ENCODE measurements at places on chromosomes 1 and 21.

DNA sequence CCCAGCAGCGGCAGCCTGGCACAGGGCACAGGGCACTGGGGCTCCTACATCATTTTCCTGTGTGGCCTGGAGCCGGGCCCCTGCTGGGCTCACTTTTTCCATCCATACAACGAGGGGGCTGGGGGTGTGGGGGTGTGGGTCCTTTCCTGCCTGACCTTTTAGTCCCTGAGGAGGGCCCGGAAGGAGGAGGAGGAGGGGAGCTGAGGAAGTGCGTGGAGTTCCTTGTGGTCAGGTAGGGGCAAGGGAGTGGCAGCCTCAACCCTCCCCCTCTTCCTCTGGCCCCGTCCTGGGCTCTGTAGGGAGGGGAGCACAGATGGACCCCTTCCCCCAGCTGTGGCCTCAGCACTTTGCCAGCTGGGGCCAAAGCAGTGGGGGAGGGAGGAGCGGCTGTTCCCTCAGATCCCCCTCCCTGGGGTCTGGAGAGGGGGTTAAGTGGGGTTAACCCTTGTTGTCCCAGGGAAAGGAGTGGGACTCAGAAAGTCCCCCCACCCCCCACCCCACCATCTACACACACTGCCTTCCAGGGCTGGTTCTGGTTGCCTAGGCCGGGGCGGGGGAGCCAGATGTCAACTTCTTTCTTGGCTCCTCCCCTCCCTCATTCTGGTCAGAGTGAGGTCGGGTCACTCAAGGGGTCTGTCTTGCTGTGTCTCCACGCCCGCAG, 5.7 kb downstream of the NTRK1 start:
- H3K4me3 ChIP-seq, result no peak overlapping the region
- H3K27ac ChIP-seq, result no peak overlapping the region
- no peak for DNase-seq
- H3K36me3 ChIP-seq, result no peaks in the 10 kb centered on the region
- H3K4me1 ChIP-seq, result peaks cover 10% of the 10 kb centered on the region

DNA sequence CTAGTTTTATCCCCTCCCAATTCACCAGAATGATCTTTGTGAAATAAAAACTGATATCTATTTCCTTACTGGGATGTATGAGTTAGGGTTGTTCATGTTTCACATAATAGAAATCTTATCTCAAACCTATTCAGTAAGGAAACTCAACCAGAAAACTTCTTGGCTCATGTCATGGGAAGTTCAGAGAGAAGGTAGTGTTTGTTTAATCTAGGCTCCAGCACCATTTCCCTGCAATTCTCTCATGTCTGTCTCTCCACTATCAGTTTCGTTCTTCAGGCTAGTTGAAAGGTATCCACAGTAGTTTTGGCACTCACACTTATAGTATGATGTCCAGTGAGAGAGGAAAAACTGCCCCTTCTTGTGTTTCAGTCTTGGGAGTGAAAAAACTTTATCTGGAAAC, 34.6 kb upstream of the UHMK1 start:
- H3K27ac ChIP-seq, result no peak overlapping the region
- H3K4me3 ChIP-seq, result no peak overlapping the region
- H3K27me3 ChIP-seq, result peaks cover 14% of the 10 kb centered on the region

DNA sequence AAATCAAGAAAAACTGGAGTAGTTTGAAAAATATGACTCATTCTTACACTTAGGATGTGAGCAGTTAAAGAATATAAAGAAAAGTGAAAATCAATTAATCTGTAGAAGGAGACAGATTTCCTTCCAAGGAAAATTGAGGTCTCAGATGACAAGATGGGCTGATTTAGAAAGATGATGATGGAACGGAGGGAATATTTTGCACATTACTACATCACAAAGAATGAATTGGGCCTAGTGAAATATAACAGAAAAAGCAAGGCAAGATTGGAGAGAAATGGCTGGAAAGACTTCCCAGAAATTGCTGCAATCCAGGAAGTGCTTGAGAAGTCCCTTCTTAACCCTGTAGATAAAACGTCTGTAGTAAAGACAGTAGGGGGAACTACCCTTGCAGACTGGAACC, 169.1 kb upstream of the SYT6 start:
- no peaks in the 10 kb centered on the region for H3K27me3 ChIP-seq
- no peak overlapping the region for H3K4me3 ChIP-seq
- peaks cover 35% of the 10 kb centered on the region for H3K4me1 ChIP-seq
- H3K27ac ChIP-seq, result no peak overlapping the region
- no peaks in the 10 kb centered on the region for H3K36me3 ChIP-seq
- no peak for DNase-seq

DNA sequence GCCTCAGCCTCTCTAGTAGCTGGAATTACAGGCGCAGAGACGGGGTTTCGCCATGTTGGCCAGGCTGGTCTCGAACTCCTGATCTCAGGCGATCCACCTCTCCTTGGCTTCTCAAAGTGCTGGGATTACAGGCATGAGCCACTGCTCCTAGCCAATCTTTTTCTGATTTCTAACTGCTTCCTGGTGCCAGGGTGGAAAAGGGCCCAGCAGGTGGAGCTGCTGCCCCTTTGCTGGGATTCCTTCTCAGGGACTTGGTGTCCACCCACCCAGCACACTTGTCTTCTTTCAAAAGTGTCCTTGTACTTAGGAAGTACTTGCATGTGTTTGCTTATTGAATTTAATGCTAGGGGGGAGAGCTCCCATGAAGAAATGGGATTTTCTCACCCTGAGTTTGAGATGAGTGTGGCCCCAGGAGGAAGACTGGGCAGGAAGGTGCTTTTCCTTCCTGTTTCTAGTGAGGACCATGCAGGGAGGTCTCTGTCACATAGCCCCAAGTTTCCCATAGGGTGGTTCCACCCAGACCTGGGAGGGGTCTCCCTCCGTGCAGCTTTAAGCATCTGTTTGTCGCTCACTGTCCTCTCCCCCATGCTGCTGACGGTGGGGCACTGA, 14.2 kb downstream of the UTP11 start:
- H3K27me3 ChIP-seq, result no peaks in the 10 kb centered on the region
- peaks cover 16% of the 10 kb centered on the region for H3K36me3 ChIP-seq
- peaks cover 29% of the 10 kb centered on the region for H3K4me1 ChIP-seq
- no peak overlapping the region for H3K27ac ChIP-seq

- no peak overlapping the region for H3K27ac ChIP-seq
- no peaks in the 10 kb centered on the region for H3K4me1 ChIP-seq
- no peak for DNase-seq
- peaks cover 5% of the 10 kb centered on the region for H3K27me3 ChIP-seq
Measured at GRCh38 chr1:167532964-167533824, 14.9 kb upstream of the CD247 start.

DNA sequence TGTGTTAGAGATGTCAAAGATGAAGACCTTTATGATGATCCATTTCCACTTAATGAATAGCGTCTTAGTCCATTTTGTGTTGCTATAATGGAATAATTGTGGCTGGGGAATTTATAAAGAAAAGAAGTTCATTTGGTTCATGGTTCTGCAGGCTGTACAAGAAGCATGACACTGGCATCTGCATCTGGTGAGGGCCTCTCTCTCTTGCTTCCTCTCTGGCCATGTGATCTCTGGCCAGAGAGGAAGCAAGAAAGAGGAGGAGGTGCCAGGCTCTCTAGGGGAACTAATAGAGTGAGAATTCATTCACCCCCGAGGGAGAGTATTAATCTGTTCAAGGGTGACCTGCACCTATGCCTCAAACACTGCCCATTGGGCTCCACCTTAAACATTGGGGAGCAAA, 242.8 kb downstream of the DISC1 start:
- peaks cover 34% of the 10 kb centered on the region for H3K4me1 ChIP-seq
- H3K27ac ChIP-seq, result no peak overlapping the region
- H3K4me3 ChIP-seq, result no peak overlapping the region
- no peaks in the 10 kb centered on the region for H3K36me3 ChIP-seq
- DNase-seq, result no peak

DNA sequence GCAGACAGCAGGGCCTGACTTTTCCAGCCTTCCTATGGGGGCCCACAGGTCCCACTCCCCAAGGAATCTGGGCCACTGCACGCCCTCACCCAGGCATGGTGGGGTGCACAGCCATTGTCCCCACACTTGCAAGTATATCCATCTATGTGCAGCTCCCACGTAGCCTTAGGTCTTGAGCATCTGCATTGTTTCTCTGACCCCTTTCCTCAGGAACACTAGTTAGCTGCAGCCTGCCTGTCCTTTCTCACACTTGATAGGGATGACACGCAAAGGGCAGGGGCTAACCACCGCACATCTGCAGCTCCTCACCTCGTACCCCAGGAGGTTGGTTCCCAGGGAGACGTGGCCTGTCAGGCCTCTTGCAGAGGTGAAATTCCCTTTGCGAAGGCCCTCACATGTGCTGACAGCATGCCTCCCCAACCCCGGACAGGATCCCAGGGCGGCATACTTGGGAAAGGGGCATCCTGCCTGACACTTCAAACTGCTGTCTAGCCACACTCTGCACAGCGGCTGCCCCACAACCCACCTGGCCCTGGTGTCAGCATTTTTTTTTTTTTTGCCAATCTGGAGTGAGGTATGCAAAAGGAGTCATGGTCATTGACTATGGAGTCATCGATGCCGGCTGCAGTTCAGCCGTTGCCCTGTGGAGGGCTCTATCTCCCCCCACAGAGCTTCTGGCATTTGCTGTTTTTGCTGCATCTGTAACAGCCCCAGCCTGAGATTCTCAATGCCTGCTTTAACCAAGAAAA, 5.0 kb downstream of the JMJD4 start:
- DNase-seq, result no peak
- H3K4me1 ChIP-seq, result peaks cover 30% of the 10 kb centered on the region
- H3K27me3 ChIP-seq, result peaks cover 2% of the 10 kb centered on the region
- peaks cover 5% of the 10 kb centered on the region for H3K36me3 ChIP-seq

DNA sequence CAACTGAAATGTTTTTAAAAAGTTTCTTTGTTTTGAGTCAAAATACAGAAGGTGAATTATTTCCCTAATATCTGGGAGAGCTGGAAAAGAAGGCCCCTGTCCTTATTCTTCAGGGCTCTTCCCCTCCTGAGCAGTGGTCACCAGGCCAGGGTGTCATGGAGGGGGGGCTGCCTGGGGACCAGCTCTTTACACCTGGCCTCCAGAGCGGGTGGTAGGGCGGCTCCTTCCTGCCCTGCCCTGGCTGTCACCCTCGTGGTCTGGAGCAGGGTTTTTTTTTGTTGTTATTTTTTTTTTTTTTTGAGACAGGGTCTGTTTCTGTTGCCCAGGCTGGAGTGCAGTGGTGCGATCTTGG, 6.6 kb downstream of the SKI start:
- peak overlapping the region; percentile 97 for H3K4me3 ChIP-seq
- H3K36me3 ChIP-seq, result peaks cover 2% of the 10 kb centered on the region
- peaks cover 83% of the 10 kb centered on the region for H3K4me1 ChIP-seq
- H3K27me3 ChIP-seq, result no peaks in the 10 kb centered on the region
- no peak for DNase-seq

GRCh38 chr1:186308264-186309060, 66.6 kb downstream of the TPR start:
- H3K27me3 ChIP-seq, result no peaks in the 10 kb centered on the region
- H3K4me1 ChIP-seq, result no peaks in the 10 kb centered on the region
- H3K27ac ChIP-seq, result no peak overlapping the region
- H3K36me3 ChIP-seq, result peaks cover 5% of the 10 kb centered on the region
- no peak overlapping the region for H3K4me3 ChIP-seq

- no peaks in the 10 kb centered on the region for H3K36me3 ChIP-seq
- no peaks in the 10 kb centered on the region for H3K4me1 ChIP-seq
- H3K4me3 ChIP-seq, result no peak overlapping the region
- no peak overlapping the region for H3K27ac ChIP-seq
- DNase-seq, result no peak
- H3K27me3 ChIP-seq, result peaks cover 14% of the 10 kb centered on the region
Measured at GRCh38 chr1:107946794-107947193, 18.2 kb downstream of the VAV3 start.

DNA sequence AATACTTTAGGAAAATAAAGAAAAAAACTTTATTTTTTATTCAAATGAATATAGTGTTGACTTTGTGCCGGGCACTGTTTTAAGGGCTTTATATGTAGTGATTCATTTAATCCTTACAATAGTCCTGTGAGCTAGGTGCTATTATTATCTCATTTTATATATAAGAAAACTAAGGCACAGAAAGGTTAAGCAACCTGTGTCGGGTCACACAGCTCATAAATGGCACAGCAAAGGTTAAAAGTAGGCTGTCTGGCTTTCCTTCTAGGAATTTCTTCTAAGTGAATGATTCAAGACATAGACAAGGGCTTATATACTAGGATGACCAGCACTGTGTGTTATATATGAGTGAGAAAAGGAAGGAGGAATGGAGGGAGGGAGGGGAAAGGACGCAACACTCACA, 35.4 kb downstream of the SEC16B start:
- peaks cover 26% of the 10 kb centered on the region for H3K36me3 ChIP-seq
- no peaks in the 10 kb centered on the region for H3K4me1 ChIP-seq
- H3K27ac ChIP-seq, result no peak overlapping the region
- no peaks in the 10 kb centered on the region for H3K27me3 ChIP-seq
- H3K4me3 ChIP-seq, result no peak overlapping the region

GRCh38 chr1:41420860-41421259, 59.6 kb downstream of the FOXO6 start:
- H3K27me3 ChIP-seq, result peaks cover 2% of the 10 kb centered on the region
- no peak overlapping the region for H3K4me3 ChIP-seq
- H3K36me3 ChIP-seq, result no peaks in the 10 kb centered on the region
- H3K27ac ChIP-seq, result no peak overlapping the region
- H3K4me1 ChIP-seq, result peaks cover 14% of the 10 kb centered on the region
- DNase-seq, result no peak

DNA sequence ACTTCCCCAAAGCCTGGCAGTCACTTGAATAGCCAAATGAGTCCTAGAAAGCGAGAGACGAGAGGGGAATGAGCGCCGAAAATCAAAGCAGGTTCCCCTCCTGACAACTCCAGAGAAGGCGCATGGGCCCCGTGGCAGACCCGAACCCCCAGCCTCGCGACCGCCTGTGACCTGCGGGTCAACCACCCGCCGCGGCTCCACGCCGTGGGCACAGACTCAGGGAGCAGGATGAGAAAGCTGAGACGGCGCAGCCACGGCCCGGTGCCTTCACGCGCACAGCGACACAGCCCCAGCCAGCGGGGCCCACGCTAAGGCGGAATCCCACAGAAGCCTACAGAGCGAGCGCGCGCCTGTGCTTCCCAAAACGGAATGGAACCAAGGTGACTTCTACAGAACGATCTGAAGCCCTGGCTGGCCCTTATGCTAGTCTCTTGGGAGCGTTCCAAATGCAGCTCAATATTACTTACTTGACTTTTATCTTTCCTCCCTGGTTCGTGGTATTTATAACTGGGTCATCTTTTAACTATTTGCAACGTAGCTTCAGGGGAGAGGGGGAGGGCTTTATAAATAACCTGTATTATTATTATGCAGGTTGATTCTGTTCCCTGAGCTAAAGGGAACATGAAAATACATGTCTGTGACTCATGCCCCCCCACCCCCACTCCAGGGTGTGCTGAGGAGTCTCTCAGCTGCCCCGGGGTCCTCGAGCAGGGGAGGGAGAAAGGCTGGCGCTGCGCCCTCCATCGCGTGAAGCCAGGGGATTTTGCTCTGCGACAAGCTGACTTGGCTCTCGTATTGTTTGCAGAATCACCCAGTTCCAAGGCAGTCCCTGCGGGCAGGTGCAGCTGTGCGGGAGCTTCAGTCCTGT, 1.7 kb downstream of the TSPEAR start:
- peaks cover 70% of the 10 kb centered on the region for H3K27me3 ChIP-seq
- peaks cover 18% of the 10 kb centered on the region for H3K4me1 ChIP-seq
- H3K4me3 ChIP-seq, result no peak overlapping the region
- H3K36me3 ChIP-seq, result peaks cover 1% of the 10 kb centered on the region
- H3K27ac ChIP-seq, result no peak overlapping the region
- peak; percentile 78 for DNase-seq

GRCh38 chr1:12338017-12338416, 108.2 kb downstream of the VPS13D start:
- H3K36me3 ChIP-seq, result peaks cover 25% of the 10 kb centered on the region
- no peak for DNase-seq
- H3K27me3 ChIP-seq, result no peaks in the 10 kb centered on the region
- peak overlapping the region; percentile 89 for H3K27ac ChIP-seq
- no peak overlapping the region for H3K4me3 ChIP-seq
- H3K4me1 ChIP-seq, result peaks cover 65% of the 10 kb centered on the region
